Posterior cingulate gyrus (tissue), 11 donors: ENCODE measurements at places on chromosomes 11 and 22.

DNA sequence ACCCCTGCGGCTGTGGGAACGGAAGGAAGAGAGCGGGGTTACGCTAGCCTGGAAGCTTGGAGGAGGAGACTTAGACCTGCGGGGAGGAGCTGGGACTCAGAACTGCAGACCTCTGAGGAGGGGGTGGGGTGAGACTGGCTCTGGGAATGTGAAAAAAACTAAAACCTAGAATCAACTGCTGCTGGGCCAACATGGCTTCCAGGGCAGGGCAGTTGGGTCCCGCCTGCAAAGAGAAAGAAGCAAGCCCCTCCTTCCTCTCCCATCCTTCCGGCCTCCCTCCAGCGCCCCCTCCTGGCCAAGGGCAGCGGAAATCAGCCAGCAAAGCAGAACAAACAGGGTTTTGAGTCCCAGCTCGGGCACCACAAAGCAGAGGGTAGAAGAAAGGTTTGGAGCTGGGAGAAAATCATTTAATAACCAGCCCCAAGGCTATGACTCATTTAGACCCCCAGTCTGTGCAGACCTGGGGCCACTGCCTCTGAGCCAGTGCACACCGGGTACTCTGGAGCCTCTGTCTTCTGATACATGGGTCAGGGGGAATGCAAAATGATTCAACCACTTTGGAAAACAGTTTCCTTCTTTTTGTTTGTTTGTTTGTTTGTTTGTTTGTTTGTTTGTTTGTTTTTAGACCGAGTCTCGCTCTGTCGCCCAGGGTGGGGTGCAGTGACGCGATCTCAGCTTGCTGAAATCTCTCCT is 7.3 kb upstream of the NCF4 start:
- DNase-seq = peak; percentile 54

GRCh38 chr11:61639816-61640443 is 40.3 kb upstream of the DAGLA start:
- DNase-seq = no peak

GRCh38 chr11:134438542-134439537 is 26.8 kb upstream of the B3GAT1 start:
- peak; percentile 48 for DNase-seq

DNA sequence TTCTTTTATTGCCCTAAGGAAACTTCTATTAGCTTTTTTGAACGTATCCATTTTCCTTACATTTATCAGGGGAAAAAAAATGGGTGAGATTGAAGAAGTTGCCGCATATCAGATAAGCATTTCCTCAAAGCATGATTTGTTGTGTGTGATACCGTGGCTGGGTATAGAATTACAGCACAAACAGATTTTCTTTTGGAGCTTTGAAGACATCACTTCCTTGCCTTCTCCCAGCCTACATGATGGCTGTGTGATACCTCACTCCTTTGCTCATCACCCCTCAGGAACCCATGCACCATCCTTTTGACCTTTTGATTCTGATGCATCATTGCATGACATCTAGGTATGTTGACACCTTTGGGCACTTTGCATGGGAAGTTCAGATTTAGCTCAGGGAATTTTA is 1155.3 kb downstream of the BRD1 start:
- DNase-seq = no peak

DNA sequence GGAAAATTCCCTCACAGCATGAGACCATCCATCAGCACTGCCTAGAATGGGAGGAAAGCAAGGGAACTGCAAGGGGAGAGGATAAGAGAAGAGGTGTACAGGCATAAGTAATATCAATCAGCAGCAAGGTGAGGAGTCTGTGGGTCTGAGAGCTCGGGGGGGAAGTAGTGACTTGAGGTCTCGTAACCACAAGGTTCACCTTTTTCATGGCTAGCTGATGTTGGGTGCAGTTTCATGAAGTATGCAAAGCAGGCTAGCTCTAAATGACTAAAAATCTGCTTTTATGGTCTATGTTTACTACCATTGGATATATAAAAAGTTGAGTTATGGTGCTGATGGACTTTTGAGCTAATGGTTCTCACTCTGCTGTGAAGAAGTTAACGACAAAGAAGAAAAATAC is 35.8 kb downstream of the OR4C6 start:
- DNase-seq = no peak

- DNase-seq = no peak
These were observed 65.2 kb downstream of the ZBTB16 start for GRCh38 chr11:114124601-114125144.

DNA sequence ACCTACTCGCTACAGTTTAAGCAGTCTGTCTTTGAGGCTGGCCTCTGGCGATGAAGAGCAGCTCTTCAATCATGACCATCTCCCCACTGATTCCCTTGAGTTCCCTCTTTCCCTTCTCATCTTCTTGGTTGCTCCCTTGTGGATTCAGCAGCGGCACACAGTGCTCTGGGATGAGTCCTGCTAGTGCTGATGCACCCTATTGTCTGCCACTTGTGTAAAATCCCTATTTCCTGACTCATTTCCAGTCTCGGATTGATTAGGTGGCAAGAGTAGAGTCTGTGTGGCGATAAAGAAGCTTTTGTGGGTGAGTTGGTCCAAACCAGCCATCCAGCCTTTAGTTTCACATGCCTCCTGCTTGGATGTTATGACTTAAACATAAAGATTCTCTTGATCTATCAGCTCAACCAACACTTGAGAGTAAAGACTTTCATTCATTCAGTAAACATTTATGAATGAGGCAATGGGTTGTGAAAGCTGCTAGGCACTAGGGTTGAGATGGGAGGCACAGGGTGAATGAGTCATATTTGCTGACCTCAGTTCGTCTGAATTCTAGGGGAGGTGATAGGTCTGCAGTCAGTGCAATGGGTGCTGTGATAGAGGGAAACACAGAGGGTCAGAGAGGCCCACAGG is 219.4 kb upstream of the RAG2 start:
- no peak for DNase-seq
